Sigmoid colon (tissue), 7 donors: ENCODE measurements at places on chromosomes 16 and 17. TPM values are rescaled to one million over a fixed set of nuclear protein-coding genes. Genes with fewer than 3 reads are reported as not detected.

DNA sequence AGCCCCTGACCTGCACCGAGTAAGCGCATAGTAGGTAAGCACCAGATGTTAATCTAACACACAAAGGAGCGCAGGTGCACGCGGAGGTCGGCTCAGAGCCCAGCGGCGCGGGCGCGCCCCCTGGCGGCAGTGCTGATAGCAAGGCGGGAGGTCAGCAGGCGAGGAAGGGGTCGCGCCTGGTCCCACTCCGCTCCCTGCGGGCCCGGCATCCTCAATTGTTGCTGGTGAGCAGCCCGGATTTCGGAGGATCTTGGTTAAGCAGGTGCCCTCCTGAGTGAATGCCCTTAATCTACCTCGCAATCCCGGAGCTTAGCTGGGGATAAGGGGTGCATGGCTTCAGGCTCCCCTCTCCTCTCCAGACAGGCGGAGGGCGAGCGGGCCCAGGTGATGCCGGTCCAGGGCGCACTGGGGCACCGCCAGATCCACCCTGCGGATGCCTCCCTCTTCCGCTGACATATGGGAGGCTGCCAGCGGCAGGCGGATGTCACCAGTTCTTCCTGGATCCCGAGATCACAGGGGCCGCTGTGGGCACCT lies 4.0 kb upstream of the WNT3 start:
- DNase-seq, result no peak

GRCh38 chr17:6427279-6427781 lies 7.6 kb downstream of the AIPL1 start:
- no peak for DNase-seq

- DNase-seq, result no peak
These were observed 538 bp upstream of the FCSK start for GRCh38 chr16:70453892-70454221.

- no peak for DNase-seq
These were observed 9.8 kb upstream of the JUP start for GRCh38 chr17:41796121-41796895.

DNA sequence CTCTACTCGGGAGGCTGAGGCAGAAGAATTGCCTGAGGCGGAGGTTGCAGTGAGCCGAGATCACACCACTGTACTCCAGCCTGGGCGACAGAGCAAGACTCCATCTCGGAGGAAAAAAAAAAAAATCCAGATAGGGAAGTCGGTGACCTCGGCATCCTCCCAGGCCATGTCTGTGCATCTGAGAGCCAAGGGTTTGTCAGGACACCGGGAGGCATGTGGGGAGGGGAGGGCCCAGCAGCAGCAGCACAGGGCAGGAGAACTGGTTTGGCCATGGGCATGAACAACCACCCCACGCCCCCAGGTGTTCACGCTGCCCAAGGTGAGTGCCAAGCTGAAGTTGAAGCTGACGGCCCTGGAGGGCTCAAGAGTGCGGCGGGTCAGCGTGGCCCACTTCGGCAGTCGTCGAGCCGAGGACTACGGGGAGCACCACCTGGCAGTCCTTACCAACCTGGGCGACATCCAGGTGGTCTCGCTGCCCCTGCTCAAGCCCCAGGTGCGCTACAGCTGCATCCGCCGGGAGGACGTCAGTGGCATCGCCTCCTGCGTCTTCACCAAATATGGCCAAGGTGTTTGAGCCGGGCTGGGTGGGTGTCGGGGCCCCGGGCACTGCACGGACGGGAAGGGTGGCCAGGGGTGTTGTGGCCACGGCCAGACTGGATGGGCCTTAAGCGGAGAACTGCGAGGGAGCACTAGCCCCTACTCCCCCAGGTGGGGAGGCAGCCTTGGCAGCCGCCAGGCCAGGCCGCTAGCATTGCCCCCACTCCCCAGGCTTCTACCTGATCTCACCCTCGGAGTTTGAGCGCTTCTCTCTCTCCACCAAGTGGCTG lies 14.7 kb upstream of the MYO15B start:
- DNase-seq, result peak; percentile 60

DNA sequence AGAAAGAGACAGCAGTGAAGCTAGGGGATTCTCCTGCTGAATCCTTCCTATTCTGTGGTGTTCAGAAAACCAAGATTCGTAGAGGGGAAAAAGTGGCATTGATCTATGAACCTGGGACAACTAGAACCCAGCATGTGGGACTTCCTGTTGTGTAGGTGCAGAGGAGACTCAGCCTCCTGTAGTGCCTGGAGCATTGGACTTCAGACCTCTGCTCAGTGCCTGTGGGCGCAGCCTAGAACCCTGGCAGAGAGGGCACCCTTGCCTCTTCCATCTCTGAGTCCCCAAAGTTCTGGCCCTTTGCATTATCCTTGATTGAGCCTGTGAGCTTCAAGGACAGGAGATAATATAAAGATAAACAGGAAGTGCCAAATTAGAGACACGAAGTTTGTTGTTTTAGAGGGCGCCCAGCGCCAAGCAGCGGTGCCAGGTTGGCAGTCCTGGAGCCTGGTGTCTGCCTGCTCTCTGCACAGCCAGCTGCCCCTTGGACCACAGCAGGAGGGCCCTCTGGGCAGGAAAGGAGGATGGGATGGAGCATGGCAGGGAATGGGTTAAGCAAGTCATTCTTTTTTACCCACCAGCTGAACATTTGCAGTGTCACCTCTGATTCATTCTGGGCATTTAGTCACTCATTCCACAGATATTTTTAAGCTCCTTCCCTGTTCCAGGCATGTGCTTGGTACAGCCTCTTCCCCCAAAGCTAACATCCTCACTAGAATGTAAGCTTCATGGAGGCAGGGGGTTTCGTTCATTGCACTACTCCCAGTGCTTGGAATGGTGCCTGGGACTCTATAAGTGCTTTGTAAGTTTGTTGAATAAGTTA lies 11.9 kb upstream of the SP6 start:
- no peak for DNase-seq

Gene CPHXL2
- not detected for total RNA-seq

GRCh38 chr16:22235839-22236745 lies 30.0 kb downstream of the EEF2K start:
- no peak for DNase-seq

Gene CBX4
- 6.1 TPM for total RNA-seq

Gene ASPA
- 1.2 TPM for total RNA-seq

Gene PRM1
- total RNA-seq, result not detected

- DNase-seq, result no peak
These were observed 11.7 kb downstream of the ANKRD11 start for GRCh38 chr16:89478576-89479221.

Gene ARMC5
- total RNA-seq, result 8.6 TPM

DNA sequence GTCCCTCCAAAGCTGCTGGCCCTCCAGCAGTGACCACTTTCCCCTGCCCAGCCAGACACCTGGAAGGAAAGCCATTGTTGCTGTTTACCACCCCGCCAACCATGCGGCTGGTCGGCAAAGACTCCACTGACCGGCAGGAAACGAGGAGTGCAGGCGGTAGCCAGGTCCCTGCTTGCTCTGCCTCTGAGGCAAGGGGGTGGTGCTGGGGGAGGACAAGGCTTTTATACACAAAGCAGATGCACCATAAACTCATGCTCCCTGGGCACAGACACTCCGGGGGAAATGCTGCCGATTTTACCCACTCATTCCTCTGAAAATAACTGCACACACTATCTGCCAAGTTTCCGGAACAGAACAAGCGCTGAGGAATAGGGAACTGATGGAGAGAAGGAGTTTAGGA lies 62.8 kb upstream of the GRIN2A start:
- no peak for DNase-seq

Gene MLX
- total RNA-seq, result 50.5 TPM

GRCh38 chr17:80517641-80518040 lies 27.0 kb upstream of the RPTOR start:
- no peak for DNase-seq

- DNase-seq, result no peak
These were observed 106.4 kb downstream of the SLC39A11 start for GRCh38 chr17:72985882-72986720.

- DNase-seq, result no peak
These were observed 9.4 kb upstream of the MAP2K3 start for GRCh38 chr17:21275047-21275578.

- DNase-seq, result no peak
These were observed 1.9 kb downstream of the CALB2 start for GRCh38 chr16:71360378-71360777.

GRCh38 chr16:81478876-81479511 lies 34.4 kb downstream of the CMIP start:
- no peak for DNase-seq

- no peak for DNase-seq
These were observed 75.6 kb downstream of the DYNLRB2 start for GRCh38 chr16:80616362-80616761.

Gene CPNE2
- 25.0 TPM for total RNA-seq

- no peak for DNase-seq
These were observed 73.6 kb upstream of the CCL1 start for GRCh38 chr17:34436607-34437006.

Gene CBFA2T3
- total RNA-seq, result 0.95 TPM

DNA sequence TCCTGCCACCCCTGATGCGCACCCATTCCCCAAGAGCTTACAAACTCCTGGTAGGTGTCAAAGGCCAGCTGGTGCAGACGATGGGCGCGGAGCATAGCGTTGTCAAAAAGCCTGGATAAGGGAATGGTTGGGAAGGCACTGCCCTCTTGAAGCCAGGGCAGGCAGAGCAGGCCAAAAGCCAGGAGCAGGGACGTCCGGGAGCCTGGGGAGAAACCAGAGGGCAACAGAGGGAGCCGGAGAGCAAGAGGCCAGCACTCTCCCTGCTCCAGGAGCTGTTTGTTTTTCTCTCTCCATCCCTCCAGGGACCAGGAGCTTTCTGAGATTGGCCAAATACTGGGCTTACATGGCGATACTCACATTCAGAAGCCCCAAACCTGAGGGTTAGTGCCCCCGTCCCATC lies 334 bp downstream of the GH1 start:
- DNase-seq, result no peak

Gene MYO19
- total RNA-seq, result 67.2 TPM

Gene TMIGD1
- total RNA-seq, result not detected
